ELR (cell line): ENCODE measurements at places on chromosomes 2 and 18.
A peak's percentile ranks its signal among the peaks of the same experiment; 100 is the strongest.

- DNase-seq: peak; percentile 87
These were observed 1.3 kb downstream of the DUSP28 start for GRCh38 chr2:240561325-240561971.

DNA sequence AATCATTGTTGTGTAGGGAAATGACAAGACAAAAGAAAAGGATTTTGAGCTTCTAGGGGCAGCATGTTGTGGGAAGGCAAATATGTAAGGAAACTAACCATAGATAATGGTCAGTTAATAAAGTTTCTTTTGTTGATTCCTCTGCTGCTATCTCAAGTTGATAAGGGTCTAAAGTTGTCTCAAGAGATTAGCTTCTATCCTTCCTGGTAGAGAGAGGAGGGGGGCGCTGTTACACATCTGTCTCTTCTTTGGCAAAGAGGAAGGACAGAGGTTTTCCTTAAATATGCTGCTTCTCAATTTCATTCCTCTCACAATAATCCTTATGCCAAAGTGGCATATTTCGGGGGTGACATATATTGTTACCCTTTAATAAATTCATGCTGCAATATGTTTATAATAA, 944.0 kb downstream of the DPP10 start:
- DNase-seq: no peak

DNA sequence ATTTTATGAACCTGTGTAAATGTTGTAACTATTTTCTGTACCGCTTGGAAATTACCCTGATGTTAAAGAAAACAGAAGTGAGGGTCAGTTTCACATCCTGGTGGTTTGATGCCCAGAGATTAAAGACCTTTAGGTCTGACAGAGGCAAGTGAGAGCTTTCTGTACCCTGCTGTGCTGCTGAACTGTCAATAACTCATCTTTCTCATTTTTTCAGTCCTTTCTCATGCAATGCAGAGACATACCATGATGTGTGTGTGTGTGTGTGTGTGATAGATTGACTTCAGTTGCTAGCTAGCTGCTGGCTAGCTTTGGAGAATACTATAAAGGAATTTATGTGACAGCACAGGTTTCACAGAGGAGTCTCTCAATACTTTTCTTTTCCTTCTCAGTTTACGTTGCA, 2025.6 kb upstream of the LRRTM1 start:
- no peak for DNase-seq

- DNase-seq: no peak
These were observed 41.1 kb upstream of the RMND5A start for GRCh38 chr2:86679036-86679435.

DNA sequence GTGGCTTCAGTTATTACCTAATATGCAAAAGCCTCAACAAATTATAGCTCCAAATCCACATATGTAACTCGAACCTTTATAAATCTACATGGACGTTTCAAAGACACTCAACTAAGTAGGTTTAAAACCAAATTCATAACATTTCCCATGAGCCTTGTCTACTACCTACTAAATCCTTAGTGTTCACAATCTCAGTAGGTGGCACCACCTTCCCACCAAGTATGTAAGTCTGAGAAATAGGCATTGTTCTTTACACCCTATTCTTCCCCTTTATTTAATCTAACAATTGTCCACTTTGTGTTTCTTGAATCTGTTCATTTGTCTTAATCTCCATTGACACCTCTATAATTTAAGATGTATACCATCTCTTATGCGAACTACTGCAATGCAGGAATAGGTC, 4.6 kb downstream of the PIGN start:
- no peak for DNase-seq

DNA sequence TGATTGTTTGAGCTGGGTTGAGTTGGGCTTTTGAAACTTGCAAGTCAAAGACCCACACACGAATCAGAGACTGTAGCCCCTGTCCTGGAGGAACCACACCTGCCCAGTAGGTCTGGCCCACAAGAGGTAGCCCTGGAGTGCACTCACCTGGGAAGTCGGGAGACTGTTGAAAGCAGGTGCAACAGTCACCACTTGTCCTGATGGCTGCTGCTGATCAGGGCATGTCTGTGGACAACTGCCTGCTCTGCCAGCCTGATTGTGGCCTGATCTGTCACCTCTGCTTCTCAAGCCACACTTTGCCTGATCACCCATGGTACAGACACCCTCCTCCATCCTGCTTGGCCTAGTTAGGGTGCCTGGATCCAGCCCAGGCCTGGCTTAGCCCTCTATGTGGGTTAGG, 105.0 kb upstream of the HAAO start:
- DNase-seq: no peak

DNA sequence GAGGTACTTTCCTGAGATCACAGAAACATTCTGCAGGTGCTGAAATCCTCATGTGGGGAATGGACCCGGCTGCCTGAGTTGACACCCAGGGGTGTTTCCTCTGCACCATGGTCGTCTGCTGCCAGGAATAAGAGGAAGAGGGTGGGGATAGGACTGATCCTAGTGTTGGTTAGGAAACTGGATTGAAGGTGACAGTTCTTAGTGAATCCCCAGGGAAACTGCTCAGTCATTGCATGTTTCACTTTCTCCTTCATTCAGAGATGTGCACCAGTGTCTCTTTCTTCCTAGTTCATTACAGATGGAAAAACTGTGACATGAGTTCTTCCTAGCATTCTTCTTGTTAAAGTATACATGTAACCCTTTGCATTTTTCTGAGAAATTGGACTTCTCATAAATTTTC, 294.3 kb downstream of the PTGR3 start:
- no peak for DNase-seq

GRCh38 chr2:234691968-234692955, 195.4 kb upstream of the ARL4C start:
- no peak for DNase-seq

DNA sequence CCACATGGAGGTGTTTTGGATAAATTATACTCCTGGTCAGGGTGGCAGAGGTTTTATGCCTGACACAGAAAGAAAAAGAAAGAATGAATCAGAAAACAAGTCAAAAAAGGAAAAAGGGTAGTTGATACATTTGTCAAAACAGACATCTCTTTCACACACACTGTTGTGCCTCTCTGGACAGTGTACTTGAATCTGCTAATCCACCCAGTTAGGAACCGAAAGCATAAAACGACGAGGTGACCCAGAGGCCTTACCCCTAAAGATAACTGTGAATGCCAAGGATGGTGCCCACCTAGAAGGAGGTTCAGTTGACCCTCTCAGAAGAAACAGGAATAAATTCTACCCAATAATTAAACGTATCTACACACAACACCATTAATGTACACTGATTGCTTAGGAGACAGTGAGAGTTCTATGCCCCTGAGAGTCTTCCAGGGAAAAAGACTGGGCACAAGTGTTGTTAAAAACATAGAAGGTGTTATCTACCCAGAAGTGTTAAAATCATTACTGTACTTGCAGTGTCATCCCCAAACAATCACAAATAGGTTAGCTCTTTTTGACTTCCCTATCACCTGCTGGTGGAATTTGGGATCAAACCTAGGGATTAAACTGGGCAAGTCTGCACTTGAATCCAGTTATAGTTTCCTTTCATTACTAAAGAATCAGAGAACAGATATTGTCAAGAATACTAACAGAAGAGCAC, 123.2 kb upstream of the DNAJC10 start:
- no peak for DNase-seq

DNA sequence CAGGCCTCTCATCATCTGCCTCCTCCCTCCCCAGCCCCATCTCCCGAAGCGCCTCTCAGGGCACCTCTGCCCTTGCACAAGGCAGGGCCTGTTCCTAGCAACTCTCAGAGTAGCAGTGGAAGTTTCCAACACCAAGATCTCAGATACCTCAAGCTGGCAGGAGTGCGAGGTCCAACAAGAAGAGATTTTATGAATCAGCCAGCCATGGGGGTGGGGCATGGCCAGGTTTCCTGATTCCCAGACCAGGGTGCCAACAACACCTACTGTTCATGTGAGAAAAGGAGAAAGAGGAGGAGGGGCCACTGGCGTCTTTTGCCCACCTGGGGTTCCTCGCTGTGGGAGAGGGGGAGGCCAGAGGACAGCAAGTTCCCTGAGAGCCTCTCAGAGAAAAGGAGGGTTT, 6.6 kb upstream of the STEAP3 start:
- DNase-seq: no peak

- peak; percentile 52 for DNase-seq
These were observed 27.9 kb downstream of the RIF1 start for GRCh38 chr2:151437630-151438029.

DNA sequence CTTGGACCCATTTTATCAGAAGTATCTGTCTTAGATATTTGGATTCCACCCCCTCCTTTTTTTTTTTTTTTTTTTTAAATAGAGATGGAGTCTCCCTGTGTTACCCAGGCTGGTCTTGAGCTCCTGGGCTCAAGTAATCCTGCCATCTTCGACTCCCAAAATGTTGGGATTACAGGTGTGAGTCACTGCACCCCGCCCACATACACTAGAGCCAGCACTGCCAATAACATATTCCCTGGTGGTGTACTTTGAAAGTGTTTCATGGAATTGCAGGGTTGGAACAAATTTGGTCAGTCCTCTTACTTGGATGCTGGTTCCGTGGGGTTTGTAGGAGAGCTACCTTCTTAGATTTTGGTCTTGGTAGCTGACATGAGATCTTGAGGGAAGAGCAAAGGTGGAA, 15.0 kb downstream of the PDCL3 start:
- peak; percentile 29 for DNase-seq

- no peak for DNase-seq
These were observed 83.1 kb downstream of the UPP2 start for GRCh38 chr2:158184556-158185343.

GRCh38 chr2:98564541-98565132, 43.7 kb downstream of the COA5 start:
- DNase-seq: no peak

GRCh38 chr2:71082402-71083252, 14.2 kb downstream of the NAGK start:
- DNase-seq: no peak

DNA sequence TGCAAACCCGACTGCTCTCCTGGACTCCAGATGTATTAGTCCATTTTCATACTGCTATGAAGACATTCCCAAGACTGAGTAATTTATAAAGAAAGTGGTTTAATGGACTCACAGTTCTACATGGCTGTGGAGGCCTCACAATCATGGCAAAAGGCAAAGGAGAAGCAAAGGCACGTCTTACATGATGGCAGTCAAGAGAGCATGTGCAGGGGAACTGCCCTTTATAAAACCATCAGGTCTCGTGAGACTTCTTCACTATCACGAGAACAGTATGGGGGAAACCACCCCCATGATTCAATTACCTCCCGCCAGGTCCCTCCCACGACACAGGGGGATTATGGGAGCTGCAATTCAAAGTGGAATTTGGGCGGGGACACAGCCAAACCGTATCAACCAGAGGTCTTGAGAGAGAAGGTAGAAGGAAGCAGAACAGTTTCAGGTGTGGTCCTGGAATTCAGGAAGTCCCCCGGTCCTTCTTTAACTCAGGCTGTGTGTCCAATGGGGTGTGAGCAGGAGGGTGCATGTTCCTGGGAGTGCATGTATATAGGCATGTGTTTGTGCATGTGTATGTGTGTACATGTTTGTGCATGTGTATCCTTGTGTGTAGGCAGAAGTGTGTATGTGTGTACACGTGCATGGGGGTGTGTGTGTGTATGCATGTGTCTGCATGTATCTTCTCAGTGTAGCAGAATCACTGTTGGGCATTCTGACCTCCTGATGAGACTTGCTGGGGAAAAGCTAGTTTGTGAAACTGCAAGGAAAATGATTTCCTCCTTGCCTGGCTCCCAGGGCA, 46.2 kb downstream of the GREB1 start:
- no peak for DNase-seq

GRCh38 chr2:4272261-4272858, 569.0 kb downstream of the DCDC2C start:
- DNase-seq: no peak

DNA sequence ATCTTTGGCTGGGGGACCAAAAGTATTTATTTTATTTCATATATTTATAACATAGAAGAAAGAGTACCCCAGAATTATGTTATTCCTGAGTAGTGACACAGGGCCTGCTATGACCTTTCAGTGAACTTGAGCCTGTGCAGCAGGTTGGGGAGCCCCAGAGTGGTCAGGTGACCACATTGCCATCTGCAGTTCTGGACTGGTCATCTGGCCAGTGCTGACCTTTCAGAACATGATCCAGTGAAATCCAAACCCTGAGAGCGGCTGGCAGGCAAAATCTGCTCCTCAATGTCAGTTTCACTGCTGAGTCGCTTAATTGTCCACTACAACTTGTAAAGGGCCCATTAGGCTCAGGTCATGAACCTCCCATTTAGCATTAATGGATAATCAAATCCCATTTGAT, 336.7 kb upstream of the KCNH7 start:
- no peak for DNase-seq

DNA sequence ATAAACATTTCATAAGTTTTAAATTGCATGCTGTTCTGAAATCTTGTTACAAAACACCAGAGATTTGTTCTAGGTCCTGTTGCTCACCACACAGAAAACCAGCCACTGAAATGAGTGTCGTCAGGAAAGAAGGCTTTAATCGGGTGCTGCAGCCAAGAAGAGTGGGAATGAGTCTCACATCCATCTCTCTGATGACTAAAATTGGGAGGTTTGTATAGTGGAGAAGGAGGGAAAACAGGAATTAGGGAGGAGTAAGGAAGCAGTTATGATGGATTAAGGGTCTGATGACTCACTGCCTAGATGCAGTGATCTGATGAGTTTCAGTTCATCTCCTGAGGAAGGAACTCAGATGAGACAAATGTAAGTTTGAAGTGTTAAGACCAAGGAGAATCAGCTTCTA, 42.1 kb upstream of the GPR39 start:
- DNase-seq: peak; percentile 71

DNA sequence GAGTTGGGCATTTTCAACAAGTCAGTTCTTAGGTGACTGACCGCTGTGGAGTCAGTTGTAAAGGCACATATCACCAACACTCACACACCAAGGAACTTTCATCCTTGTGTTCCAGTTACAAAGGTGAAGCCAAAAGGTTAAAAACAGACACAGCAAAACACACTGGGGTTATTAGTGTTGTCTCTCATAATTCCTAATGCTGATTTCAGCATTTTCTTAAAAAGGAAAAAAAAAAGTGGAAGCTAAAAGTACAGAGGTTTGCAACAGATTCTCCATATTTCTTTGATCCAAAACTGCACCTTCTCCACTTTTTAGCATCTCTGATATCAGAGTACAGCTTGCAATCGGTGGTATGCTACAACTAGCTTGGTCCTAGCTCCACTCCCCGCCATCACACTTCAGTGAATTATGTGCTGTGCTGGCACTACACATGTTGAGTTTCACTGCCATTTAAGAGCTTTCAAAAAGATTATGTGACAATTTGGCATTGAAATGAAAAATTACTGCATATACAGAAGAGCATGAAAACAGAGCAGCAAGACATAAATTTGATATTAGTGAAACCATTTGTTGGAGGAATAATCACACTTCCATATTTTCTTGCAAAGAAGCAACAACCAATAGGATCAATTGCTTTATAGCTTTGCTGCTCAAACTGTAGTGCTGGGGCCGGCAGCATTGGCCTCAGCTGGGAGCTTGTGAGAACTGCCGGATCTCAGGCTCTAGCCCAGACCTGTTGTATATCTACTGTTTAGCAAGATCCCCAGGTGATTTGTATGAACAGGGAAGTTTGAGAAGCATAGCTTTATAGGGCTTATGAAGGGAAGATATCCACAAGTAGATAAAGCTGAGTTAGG, 62.3 kb upstream of the DAPL1 start:
- no peak for DNase-seq
